ENCODE measurements at places on chromosomes 1 and 21.

GRCh38 chr1:100834777-100835660 is 59.6 kb downstream of the EXTL2 start:
- DNase-seq = no peak

GRCh38 chr1:61461406-61462384 is 263.2 kb downstream of the TM2D1 start:
- DNase-seq = no peak

DNA sequence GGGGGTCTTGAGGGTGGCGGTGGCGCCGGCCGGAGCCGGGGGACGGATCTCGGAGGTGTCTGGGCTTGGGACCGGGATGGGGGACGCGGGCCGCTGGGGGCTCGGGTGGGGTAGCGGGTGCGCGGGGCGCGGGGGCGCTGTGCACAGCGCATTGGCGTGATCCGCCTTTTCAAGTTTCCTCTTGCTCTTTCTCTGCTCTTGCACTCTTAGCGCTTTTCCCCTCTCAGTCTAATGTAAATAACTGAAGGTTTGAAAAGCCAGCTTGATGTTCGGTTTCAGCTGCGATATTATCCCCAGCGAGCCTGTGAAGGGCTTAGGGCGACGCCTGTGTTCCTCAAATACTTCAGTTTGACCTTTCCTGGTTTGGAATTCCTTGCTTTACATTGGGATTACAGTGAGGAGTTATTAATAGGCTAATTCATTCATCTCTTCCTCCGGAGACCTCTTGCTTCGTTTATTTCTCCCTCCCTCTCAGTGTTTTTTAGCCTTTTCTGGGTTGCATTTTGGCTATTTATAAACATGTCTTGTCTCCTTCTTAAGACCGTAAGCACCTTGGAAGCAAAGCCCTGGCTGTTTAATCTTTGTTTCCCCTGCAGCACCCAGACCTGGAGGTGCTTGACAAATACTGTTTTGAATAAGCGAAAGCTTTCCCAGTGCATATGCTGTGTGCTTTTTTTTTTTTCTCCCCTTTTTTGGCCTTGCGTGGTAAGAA is 693 bp downstream of the RAB4A start:
- peak; percentile 19 for DNase-seq

DNA sequence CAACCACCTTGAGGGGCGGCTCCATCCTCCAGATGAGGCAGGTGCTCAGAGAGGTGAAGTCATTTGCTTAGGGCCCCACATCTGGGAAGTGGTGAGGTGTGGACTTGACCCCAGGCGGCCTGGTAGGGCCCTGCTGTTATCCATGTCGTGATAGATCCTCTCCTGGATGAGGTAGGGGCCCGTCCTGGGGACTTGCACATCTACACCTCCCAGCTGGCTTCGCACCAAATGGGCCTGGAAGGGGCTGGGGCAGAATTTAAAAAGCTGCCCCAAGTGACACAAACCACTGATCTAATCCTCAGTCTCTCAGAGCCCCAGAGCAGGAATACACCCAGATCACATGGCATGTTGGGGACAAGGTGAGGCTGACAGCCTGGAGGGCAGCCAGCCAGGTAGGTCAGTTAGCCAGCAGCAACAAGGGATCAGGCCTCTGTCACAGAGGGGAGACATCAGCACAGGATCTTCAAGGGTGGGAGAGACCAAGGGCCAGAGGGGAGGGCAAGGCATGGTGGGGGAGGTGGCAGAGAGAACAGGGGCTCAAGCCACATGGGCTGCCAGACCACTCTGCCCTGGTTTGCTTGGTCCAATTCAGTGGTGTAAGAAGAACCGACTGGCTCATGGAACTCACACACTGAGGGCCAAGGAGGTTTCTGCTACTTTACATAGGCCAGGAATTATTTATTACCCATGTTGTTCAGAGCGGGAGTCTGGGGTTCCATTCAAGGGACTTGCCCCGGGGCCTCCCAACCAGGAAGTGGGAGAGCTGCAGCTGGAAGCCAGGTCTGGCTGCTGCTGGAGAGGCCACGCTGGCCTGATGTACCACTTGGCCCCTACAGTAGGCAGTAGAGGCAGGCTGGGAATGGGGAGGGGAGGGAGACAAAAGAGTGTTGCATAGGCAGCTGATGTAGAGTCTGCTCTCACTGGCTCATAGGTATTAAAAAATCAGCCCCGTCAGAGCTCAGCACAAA is 12.1 kb downstream of the LRP8 start:
- no peak for DNase-seq

DNA sequence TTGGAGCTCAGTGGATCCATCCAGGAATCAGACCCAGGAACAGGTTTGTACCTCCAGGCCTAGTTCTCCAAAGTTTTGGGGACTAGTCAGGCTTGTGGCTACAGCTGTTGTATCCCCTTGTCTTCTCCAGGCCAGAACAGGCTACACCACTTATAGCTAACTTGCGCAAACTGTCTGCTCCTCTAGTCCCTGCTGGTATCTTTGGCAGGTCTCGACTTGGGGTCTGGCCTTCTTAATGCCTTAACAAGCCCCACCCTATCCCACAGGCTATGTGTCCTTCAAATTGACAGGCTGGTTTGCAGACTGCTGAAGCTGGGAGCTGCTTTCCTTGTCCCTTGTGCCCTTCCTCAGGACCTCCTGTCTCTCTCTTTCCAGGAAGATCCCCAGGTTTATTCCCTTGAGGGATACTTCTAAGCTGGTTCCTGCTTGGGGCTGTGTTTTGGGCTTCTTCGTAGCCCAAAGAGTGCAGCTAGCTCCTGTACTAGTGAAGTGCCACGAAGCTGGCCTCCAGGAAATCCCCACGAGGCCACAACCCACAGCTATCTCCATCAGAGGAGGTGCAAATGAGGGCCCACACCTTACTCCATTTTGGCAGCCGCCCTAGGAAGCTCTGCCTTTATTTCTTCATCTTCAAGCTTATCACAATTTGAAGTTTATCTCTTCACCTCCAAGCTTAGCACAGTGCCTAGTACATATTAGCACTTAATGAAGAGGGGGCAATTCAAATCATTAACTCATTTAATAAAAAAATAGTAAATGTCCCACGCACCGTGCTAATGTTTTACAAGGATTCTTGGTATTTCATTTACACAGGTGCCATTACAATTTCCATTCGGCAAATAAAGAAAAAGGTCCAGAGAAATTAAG is 683 bp upstream of the DMAP1 start:
- peak; percentile 24 for DNase-seq

DNA sequence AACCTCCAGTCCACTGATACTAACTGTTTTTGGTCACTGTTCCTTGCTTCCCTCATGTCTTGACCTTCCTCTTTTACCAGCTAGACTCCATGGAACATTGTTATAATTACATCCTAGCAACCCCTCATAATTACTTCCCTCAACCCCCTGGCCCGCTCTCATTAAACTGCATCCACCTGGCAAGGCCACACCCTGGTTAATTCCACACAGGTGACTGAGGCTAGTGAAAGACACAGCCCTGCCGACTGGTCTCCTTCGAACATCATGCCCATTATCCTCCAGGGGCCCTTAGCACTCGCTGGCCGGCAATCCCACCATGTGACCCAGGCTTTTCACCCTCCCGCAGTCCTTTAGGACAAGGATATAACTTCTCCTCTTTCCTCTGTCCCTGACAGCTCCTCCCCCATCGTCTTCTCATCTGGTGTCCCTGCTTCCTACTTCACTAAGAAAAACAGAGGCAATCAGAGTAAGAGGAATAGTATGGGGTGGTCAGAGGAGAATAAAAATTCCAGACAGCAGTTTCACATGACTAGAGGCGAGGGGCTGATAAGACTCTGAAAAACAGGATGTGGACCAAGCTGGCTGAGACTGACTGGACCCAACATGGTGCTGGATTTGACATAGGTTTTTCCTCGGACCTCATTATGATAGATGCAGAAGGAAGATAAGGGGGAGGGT is 8.8 kb upstream of the TENT5B start:
- DNase-seq = no peak

DNA sequence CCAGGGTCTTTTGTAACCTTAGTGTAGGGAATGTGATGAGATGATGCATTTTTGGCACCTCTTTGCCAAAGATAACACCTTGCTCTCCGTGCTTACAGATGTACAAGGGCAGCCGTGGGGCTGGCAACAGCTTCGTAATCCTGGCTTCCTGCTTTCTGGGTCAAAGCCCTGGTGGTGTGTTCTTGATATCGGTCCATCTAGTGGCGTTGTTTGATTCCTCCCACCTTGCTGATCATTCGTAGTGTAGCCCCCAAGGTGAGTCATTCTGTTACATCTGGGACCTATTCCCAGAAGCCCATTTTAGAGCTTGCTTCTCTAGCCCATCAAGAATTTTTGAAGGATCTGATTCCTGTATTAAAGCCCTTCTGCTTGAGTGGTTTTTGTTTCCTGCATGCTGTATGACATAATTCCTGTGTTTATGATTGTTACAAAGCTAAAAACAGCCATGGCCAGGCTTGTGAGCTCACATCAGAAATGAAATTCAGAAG is 7.0 kb upstream of the CCT8 start:
- no peak for DNase-seq

DNA sequence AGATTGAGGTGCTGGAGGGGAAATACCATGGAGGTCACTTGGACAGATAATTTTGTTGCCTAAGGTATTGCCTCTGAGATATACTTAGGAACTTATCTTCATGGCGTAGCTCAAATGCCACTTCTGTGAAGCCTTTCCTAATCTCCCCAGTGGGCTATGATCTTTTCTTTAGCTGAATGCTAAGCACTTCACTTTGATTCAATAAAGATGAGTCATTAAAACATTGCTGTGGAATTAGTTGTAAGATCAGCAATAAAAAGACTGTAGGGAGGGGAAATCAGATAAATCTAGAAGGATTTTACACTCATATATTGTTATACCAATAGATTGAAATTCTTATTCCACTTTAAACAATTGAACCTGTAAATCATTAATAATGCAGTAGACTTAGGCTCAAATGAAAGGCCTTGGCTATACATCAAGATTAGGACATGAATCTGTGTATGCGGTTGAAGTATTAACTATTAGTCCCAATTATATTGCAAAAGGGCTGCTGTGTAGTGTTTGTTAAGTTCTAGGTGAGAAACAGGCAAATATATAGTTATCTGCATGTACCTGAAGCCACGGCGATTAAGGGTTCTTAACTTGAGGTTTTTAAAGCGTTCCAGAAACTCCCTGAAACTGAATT is 19.2 kb upstream of the MAGOH start:
- no peak for DNase-seq

GRCh38 chr1:214511639-214511998 is 39.8 kb downstream of the PTPN14 start:
- DNase-seq = no peak
